Stimulated activated CD8-positive, alpha-beta memory T cell treated with anti-CD3 and anti-CD28 coated beads, Interleukin-4, amount 100 ng/mL, for 24 hours (primary cell): ENCODE measurements at places on chromosomes 6 and 20.

- DNase-seq = no peak
These were observed 137.3 kb upstream of the SNX9 start for GRCh38 chr6:157685596-157686280.

DNA sequence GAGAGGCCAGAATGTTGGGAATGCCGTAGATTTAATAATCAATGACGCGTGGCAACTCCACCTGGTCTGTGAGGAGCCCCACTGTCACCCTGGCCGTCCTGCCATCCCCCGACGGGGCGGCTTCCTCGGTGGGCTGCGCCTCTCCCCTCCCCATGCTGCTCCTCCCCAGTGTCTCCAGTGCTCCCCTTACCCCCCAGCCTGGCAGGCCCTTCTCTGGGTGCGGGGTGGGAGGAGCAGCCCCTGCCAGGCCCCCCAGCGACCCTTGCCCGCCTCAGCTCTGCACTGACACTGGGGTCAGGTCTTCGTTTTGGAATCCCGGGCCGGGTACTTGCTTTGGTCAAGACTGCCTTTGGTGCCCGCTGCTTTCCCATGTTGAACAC, 82.3 kb upstream of the FRMD1 start:
- no peak for DNase-seq

GRCh38 chr6:1390133-1390945, 963 bp downstream of the FOXF2 start:
- no peak for DNase-seq

DNA sequence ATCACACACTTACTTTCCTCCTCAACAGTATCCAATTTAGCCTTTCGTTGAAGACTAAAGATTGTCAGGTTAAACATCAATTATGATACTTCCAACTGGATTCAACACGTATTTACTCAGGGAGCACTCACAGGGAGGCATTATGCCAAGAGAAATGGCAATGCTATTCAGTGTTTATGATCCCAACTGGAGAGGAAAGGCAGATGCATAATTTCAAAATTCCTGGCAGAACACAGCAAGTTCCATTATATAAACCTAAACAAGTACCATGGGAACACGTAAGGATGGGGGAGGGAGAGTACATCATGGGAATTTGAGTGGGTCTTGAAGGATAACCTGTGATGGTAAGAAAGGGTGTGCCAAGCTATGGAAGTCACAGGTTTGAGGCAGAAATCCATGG, 112.7 kb downstream of the ISM1 start:
- no peak for DNase-seq

GRCh38 chr6:53284901-53285300, 63.8 kb downstream of the ELOVL5 start:
- no peak for DNase-seq

DNA sequence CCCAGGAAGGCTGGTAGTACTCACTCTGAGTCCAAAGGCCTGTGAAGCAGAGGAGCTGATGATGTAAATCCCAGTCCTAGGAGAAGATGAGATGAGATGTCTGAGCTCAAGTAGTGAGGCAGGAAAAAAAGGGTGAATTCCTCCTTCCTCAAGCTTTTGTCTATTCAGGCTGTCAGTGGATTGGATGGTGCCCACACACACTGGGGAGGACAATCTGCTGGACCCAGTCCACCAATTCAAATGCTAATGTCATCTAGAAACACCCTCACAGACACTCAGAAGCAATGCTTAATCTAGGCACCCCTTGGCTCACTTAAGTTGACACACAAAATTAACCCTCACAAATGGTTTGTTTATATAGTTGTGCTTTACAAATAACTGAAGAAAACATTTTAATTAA, 94.6 kb downstream of the CD109 start:
- no peak for DNase-seq

GRCh38 chr20:62776692-62777527, 19.4 kb upstream of the MRGBP start:
- DNase-seq = peak; percentile 39

- DNase-seq = no peak
These were observed 14.4 kb upstream of the TRIB3 start for GRCh38 chr20:366041-366718.

- no peak for DNase-seq
These were observed 216.2 kb upstream of the PRDM1 start for GRCh38 chr6:105869835-105870440.

DNA sequence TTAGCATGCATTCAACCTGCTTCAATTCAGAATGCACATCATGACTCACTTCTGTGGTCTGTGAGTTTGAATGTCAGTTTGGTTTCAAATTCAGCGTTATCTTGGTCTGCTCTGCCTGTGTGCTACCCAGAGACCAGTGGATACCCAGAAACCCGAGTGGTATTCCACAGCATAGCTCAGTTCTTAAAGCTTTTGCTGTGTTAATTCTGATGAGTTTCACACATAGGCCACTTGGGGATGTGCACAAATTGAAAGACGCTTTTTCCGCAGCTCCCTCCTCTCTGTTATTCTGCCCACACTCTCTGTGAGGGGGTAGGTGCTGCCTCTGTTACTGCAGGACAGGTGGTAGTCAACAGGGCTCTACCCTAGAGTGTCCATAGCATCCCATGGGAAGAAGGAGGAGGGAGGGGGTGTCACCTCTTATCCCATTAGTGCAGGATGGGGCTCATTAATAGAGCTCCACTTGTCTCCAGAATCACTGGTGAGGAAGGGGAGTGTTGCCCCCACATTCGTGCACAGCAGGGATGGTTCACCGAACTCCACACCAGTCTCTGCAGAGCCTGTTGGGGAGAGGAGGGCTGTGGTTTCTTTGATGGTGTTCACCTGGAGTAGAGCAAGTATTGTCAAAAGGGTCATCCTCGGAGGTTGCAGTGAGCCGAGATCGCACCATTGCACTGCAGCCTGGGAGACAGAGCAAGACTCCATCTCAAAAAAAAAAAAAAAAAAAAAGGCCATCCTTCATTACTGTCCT, 29.2 kb upstream of the SDCBP2 start:
- no peak for DNase-seq

DNA sequence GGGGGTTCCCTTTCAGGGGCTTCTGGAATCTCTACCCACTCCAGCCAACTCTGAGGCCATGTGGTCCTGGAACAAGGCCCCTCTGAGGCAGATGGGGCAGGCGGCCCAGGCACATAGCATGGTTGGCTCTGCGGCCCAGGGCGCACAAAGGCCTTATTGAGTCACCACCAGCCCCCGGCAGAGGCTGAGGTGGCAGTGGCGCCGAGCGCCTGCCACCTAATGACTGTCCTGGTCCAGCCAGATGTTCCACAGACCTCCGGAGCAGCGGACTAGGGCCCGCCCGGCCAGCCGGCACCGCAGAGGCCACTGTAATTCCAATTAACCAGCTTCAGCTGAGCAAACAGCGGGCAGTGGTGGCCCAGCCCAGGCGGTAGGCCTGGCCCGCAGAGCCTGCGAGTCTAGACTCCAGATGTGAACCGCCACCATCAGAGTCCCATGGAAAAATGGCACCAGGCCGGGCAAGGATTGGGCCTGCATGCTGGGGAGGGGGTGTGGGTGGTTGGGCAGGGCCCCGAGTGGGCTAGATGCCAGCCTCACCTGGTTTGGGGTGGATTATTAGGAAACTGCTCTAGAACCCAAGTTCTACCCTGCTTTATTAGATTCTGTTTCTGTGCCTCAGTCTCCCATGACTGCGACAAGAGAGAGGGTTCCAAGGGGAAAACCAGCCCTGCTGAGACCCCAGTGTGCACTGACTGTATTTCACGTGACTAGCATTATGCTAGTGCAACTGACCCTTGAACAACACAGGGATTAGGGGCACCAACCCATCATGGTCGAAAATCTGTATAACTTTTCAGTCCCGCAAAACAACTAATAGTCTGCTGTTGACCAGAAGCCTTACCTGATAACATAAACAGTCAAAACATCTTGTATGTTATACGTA, 34.1 kb upstream of the ID1 start:
- no peak for DNase-seq

DNA sequence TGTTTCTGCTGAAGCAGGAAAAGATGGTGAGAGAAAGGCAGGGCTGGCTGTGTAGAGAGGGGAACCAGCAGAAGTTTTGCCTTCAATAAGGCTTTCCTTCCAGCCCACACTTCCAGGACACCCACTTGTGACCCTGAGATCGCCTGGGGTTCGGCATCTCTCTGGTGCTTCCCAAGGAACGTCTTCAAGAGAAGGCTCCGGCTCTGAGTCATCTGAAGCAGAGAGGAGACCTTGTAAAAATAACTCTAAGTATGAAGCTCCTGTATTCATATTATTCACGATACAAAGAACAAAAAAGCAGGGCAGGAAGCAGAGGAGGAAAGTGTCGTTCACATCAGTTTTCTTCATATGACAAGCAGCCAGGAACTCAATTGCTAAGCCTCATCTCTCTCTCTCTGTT, 95.4 kb upstream of the MRPS10 start:
- no peak for DNase-seq

DNA sequence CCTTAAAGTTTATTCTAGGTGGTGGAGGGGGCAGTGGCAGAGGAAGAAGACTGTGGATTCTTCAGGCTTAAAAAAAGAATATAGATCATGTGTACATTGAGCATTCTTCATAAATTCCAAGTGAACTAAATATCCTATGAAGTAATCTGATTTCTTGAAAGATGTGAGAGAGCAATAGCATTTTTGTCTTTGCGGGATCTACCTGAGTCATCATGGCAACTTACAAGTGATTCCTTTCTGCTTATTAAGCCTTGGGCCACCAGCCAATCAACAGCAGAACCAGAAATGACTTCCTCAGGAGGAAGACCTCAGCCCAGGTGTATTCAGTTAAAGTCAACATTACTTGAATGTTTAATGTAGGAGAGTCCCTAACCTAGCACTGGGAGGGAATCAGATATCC, 756.9 kb downstream of the TFAP2A start:
- no peak for DNase-seq

GRCh38 chr6:10458287-10458686, 43.4 kb upstream of the TFAP2A start:
- no peak for DNase-seq

GRCh38 chr6:52138284-52138683, 47.9 kb upstream of the IL17A start:
- no peak for DNase-seq

DNA sequence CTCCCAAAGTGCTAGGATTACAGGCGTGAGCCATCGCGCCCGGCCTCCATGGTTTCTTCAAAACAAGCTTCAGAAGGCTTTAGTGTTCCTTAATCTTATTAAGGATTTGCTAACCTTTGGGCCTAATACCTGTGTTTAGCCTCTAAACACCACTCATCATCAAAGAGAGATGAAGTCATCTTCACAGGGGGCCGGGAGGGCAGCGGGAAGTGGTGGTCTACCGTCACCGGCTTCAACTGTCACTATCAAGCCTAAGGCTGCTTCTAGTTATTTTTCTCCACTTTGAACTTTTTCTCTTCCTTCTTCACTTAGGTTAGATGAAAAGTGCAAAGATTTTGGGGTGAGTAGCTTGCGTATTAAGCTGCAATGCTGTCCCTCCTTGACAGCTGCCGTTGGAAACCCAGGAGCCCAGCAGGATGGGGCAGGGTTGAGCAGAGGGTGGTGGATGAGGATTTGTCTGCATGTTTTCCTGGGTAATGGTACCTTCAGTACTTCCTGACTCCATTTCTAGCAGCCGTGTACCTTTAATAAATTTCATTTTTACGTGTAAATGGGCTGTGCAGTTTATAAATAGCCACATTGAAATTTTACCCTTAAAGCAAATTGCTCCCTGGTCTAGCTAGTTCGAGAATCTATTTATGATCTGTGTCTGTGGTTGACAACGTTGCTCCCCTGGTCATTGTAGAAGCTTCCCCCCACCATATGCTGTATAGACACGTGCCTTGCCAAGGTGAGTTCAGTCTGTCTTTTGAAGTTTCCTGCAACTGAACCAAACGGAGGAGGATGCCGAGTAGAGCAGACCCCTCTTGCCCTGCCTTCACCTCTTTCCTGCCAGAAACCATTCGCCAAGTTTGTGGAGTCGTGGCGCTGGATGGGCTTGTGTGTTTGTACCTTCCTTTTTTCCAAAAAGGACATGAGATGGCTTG, 64.8 kb downstream of the SYNJ2 start:
- no peak for DNase-seq

DNA sequence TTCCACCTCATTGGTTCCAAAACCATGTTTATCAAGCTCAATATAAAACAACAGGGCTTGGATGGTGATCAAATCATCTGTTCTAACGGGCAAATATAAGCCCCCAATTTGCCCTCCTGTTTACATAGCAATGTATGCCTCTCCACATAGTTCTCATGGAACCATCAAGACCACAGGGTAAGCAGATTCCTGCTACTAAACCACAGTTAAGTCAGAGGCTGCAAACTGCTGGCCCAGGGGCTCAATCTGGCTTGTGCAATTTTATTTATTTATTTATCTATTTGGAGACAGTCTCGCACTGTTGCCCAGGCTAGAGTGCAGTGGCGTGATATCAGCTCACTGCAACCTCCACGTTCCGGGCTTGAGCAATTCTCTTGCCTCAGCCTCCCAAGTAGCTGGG, 18.9 kb upstream of the MTHFD1L start:
- no peak for DNase-seq

GRCh38 chr20:45097485-45098102, 3.3 kb downstream of the KCNS1 start:
- DNase-seq = peak; percentile 20

- no peak for DNase-seq
These were observed 98.1 kb upstream of the PTPN1 start for GRCh38 chr20:50412069-50412468.

DNA sequence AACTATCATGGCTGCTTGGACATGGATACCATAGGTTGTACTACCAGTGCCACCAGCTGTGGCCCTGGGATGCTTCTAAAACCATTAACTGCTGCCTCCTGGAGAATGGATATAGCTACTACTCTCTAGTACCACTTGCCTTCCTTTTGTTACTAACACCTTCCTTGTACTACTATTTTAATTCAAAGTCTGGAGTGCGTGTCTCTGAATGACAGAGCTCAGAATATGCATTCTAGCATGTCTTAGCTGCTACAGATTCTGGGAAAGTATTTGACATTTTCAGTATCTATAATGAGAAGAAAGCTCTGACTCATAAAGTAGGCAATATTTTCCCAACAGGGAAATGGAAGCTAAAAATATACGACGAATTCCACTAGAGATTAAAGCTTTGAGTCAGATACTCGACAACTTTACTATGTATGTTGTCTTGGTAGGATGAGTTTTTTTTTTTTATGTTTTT, 112.3 kb downstream of the PFDN4 start:
- DNase-seq = no peak

- DNase-seq = no peak
These were observed 29.7 kb upstream of the TMX4 start for GRCh38 chr20:8049310-8049709.

GRCh38 chr20:16043931-16044330, 529.3 kb downstream of the KIF16B start:
- no peak for DNase-seq

DNA sequence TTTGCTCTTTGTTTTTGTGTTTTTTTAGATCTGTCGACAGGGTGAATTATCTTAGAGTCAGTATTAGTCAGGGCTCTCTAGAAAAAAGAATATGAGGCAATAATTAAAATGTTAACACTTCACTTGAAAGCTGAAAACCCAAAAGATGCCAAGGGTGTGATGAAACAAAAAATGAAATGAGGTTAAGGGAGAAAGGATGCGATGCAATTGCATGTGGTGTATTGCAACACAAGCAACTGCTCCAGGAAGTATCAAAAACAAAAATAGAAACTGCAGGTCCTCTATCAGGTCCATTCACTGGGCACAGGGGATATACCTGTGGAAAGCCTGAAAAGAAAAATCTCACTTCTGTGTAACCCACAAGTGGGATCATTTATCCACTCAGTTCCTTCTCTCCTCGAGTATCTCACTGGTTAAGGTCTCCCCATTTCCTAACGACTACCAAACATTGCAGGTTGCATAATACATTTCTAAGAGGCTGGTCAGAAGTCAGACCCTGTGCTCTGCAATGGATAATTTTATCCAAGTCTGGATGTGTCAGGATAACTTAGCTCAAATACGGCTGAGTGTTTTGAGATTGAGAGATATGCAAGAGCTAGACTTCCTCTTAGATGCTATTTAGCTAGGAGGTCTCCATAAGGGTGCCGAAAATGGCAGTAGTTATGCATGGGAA, 257.7 kb upstream of the GJE1 start:
- no peak for DNase-seq
